SW 1271 (cell line): ENCODE measurements at places on chromosomes 1 and 21.

GRCh38 chr1:199956005-199956404, 71.5 kb upstream of the NR5A2 start:
- no peak for DNase-seq

GRCh38 chr1:25867210-25867991, 8.1 kb downstream of the PAQR7 start:
- DNase-seq = no peak

GRCh38 chr1:244412176-244412575, 39.5 kb downstream of the ADSS2 start:
- DNase-seq = no peak

GRCh38 chr1:201471772-201472171, 2.8 kb upstream of the PHLDA3 start:
- no peak for DNase-seq

DNA sequence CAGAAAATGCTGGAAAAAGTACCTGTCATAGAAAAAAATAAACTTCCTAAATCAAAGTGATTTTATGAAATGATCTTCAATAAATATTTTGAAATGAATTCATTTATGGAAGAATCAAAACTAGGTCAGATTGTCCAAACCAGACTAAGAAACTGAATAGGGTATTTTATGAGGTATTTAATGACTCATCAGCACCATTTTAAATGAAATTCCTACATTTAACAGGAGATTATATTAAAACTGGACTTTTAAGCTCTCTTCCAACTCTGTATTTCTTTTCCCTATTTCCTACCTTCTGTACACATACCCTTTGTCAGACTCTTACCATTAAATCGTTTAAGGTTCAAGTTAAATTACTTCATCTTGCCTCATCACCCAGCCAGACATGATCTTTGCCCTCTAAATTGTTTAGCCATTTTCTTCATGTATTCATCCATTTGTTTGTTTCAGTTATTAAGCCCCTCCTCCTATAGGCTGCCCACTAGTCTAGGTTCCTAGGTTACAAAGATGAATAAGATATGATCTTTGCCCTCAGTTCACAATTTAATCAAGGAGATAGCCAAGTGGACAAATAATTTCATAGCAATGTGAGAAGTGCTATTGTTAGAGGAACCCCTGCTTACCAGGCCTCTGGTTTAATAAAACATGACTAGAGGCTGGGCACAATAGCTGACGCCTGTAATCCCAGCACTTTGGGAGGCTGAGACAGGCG, 25.0 kb downstream of the TATDN3 start:
- no peak for DNase-seq
